Activated CD8-positive, alpha-beta memory T cell treated with anti-CD3 and anti-CD28 coated beads for 24 hours (primary cell): ENCODE measurements at places on chromosomes 1 and 21.

GRCh38 chr1:1308756-1309250, 406 bp downstream of the PUSL1 start:
- DNase-seq, result no peak

DNA sequence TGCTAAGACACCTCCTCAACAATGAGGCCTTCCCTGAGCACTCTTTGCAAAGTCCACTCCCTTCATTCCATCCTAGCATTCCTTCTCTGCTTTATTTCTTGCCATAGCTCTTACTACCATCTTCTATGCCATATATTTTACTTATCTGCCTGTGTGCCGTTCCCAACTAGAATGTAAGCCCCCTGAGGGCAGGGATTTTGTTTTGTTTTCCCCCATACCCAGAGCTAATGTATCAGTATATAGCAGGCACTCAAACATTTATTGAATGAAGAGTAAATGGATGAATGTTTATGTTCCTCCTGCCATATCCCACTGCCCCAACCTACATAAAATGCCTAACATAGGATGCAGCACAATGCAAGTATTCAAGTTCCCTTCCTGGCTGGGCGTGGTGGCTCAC, 14.9 kb upstream of the PPP1R15B start:
- no peak for DNase-seq

GRCh38 chr1:56543783-56544612, 35.4 kb downstream of the PLPP3 start:
- no peak for DNase-seq

DNA sequence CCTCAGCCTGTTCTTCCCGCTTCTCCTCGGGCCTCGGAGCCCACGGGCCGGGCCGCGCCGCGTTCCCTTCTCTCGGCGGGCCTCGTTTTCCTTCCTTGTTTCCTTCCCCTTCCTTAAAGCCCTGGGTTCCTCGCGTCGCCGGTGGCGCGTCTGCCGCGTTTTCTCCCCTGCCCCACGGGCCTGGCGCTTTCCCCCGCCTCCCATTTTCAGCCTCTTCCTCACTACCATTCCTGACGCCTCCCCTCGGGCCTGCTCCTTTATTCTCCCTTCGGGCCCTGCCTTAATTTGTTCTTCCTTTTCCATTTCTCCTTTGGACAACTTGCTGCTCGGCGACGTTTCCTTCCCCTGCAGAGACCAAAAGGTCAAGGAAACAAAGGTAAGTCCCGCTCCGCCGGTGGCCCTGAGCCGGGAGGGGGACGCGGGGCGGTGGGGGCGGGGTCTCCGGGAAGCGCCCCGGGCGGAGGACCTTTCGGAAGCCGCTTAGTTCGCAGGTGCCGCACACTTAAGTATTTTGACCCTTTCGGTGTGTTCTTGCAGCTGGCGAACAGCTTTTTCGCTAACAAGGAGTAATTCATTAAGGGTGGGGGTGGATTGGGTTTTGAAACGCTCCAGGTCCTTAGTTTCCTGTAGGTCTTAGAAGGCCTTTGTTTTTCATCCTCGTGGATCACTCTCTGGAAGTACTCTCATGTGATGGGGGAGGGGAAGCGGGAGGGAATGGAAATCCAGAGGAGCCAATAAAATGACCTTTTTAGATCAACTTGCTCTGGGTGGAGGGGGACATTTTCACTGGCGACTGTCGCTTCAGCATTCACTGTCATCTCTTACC, 780 bp downstream of the YTHDF2 start:
- peak; percentile 82 for DNase-seq

- no peak for DNase-seq
These were observed 83.6 kb downstream of the CAMTA1 start for GRCh38 chr1:6868660-6869380.

GRCh38 chr21:40671716-40672115, 175.2 kb downstream of the DSCAM start:
- no peak for DNase-seq

DNA sequence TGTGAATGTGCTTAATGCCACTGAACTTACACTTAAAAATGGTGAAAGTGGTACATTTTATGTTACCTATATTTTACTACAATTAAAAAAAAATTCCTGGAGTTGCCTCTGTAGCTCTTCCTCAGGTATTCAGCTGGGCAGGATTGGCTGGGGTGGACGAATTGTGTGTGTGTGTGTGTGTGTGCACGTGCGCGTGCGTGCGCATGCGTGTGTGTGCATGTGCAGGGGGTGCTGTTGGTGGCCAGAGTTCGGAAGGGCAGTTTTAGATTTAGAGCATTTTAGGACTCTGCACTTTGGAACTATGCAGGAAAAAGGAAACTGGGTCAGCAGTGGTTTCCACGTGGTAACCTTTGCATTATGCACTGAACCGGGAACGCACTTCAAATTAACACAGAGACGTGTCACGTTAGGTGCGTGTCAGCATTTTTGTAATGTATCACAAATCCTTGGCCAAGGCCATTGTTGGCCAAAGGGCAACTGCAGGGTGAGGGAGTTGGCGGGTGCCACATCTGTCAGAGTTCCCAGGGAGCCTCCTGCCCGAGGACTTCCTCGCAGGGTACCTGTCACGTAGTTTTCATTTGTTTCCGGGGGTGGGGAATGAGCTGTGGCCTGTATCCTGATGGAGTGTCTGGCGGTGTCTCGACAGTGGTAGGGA, 312.8 kb downstream of the CAMTA1 start:
- no peak for DNase-seq

DNA sequence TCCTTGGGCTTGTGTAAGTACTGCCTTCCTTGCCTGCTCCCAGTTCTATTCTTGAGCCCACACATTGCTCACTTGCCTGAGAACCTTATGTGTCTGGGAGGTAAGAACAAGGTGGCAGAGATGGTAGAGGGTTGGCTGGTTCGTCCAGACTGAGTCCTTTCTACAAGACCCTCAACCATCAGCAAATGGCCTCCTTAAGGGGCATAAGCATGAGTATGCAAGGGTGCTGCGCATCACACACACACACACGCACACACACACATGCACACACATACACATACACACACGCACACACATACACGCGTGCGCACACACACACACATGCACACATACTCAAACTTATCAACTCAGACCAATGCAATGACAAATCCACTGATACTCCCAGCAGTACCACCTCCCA, 56.9 kb downstream of the RHBG start:
- no peak for DNase-seq

DNA sequence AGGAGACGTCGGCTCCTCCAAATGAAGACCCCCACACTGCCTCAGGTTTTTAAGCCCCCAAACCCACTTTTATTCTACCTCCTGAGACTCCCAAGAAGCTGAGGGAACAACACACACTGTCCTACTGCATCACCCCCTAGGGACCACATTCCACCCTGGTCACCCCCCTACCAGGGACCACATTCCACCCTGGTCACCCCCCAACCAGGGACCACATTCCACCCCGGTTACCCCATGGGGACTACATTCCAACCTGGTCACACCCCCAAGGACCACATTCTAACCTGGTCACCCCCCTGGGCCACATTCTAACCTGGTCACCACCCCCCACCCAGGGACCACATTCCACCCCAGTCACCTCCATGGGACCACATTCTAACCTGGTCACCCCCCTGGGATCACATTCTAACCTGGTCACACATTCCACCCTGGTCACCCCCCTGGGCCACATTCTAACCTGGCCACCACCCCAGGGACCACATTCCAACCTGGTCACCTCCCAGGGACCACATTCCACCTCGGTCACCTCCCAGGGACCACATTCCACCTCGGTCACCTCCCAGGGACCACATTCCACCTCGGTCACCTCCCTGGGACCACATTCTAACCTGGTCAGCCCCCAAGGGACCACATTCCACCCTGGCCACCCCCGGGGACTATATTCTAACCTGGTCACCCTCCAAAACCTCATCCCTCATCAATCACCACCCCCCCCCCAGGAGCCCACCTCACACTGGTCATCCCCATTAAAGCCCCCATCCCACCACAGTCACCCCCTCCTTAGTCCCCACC, 587.6 kb downstream of the NPHP4 start:
- no peak for DNase-seq

DNA sequence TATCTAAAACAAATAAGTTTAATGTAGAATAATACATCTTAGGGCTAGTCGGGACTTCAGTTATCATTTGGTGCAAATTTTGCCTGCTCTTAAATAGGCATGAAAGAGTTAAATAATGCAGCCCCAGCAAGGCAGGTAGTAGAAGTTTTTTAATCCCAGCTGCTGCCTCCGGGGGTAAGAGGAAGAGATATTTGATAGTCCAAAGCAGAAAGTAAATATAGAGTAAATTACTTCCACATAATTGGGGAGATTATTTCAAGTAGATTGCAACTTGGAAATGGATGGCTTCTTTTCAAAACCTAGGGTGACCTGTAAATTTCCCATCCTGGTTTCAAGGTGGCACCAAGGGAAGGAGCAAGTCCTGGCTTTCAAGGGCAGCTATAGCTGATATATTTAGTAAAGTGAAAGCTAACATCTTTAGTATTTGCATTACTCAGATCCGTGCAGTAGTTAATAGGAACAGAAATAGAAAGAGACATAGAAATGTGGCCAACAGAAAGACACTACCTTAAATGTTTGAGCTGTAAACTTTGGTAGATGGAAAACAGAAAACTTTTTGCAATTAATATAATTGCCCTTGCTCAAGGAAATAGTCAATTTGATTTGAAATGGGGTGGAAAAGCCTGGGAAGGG, 109.1 kb downstream of the LMO4 start:
- DNase-seq, result no peak

GRCh38 chr1:97066860-97067259, 345.3 kb downstream of the PTBP2 start:
- DNase-seq, result no peak

DNA sequence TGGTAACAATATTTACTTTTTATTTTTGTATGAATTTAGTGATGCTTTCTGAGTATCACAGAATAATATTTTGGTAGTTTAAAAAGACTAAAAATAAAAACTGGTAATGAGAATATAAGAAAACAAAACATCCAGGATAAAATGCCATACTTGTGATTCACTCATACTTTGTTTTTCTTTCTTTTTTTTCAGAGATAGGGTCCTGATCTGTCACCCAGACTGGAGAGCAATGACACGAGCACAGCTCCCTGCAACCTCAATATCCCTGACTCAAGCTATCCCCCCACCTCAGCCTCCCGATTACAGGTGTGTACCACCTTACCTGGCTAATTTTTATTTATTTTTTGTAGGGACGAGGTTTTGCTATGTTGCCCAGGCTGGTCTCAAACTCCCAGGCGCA, 64.2 kb upstream of the ADAM30 start:
- DNase-seq, result no peak

GRCh38 chr1:237677979-237678378, 212.7 kb downstream of the ZP4 start:
- no peak for DNase-seq

DNA sequence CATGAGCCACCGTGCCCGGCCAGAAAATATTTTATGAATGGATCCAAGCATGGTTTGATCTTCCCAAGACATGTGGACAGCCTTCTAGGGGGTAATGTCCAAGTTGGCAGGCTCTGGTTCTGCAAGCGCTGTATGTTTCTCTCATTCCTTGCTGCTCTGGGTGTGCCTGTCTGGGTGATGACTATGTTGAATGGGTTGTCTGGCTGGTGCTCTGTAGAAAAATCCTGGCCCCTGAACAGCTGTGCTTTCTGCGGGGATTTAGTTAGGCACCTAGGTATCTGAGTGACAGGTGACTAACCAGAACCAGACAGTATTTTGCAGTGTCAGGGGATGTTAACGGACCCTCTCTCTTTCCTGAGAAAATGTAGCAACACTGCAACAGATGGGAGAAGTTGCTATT, 14.1 kb downstream of the HUNK start:
- DNase-seq, result no peak

DNA sequence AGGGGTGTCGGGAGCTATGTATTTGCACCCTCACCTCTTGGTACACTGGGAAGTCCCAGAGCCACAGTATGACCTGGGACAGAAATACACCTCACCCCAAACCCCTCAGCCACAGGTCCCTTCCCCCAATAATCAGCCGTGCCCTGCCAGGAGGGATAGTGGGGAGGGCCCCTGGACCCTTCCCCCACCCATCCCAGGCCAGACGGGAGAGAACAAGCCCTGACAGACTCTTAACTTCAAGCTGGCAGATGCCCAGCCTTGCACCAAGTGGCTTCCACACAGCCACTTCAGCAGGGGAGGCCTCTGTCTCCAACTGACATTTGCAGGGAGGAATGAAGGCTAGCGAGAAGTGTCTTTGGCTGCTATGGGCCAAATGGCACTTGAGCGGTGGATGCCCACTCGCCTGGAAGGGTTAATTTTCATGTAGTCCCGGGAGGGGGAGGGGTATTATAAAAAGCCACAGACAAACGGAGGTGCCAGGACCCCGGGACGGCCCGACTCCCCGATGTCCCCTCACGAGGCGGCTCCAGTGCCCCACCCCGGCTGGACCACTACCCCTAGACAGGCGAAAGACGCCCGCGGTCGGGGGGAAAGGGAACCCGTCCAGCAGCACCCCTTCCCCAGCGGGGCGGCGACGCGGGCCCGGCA, 495 bp downstream of the SYNC start:
- DNase-seq, result no peak

- DNase-seq, result no peak
These were observed 940.6 kb downstream of the TTLL7 start for GRCh38 chr1:83058327-83058726.

DNA sequence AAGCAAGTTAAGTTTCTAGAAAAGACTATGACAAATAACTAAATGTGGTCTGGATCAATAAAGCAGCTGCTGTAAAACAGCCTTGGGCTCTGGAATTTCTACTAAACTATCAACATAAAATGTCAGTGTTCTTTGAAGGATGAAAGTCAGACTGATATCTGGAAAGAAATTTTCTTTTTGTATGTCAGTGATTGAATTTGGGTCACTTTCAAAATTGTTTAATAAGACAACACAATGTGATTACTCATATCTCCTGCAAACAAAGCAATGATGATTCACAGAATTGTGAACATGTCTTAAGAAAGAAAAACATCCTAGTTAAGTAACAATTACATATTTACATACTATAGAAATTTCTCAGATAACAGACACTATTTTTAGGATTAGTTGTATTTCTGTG, 826.4 kb downstream of the PLA2G4A start:
- DNase-seq, result no peak

DNA sequence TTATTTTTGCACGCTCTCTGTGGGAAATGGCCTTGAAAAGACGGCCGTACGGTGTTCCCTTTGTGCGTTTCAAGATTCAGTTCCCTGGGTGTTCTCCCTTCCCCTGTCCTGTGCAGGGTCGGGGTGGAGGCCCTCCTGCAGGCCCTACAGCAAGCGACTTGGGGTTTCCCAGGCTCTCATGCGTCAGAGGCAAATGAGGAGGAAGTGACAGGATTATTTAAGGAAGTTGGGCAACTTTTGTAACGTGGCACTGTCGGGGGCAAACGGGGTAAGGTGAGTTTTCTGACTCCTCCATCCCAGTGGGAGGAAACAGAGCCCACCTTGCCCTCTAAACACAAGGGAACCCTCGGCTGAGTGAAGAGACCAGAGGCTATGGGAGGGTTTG, 16.1 kb upstream of the AJAP1 start:
- DNase-seq, result no peak
